Immature natural killer cell (primary cell): ENCODE measurements at places on chromosomes 6 and 20.

- no peak for DNase-seq
Measured at GRCh38 chr6:157276134-157276532, 47.2 kb downstream of the TMEM242 start.

- DNase-seq, result no peak
Measured at GRCh38 chr6:117771403-117771802, 96.1 kb downstream of the NUS1 start.

DNA sequence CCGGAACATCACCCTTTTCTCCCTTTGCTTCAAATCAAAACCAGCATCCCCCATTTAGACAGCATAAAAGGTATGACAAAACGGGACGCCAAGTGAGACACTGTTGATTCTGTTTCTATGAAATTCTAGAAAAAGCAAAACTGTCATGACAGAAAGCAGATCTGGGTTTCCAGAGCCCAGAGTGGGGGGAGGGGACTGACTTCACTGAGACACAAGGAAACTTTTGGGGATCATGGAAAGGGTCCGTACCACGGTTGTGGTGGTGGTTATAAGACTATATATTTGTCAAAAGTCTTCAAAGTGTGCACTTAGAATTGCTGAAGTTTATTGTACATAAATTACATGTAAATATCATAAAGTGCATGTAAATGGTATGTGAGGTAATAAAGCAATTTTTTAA, 82.6 kb downstream of the SLC22A3 start:
- DNase-seq, result no peak

DNA sequence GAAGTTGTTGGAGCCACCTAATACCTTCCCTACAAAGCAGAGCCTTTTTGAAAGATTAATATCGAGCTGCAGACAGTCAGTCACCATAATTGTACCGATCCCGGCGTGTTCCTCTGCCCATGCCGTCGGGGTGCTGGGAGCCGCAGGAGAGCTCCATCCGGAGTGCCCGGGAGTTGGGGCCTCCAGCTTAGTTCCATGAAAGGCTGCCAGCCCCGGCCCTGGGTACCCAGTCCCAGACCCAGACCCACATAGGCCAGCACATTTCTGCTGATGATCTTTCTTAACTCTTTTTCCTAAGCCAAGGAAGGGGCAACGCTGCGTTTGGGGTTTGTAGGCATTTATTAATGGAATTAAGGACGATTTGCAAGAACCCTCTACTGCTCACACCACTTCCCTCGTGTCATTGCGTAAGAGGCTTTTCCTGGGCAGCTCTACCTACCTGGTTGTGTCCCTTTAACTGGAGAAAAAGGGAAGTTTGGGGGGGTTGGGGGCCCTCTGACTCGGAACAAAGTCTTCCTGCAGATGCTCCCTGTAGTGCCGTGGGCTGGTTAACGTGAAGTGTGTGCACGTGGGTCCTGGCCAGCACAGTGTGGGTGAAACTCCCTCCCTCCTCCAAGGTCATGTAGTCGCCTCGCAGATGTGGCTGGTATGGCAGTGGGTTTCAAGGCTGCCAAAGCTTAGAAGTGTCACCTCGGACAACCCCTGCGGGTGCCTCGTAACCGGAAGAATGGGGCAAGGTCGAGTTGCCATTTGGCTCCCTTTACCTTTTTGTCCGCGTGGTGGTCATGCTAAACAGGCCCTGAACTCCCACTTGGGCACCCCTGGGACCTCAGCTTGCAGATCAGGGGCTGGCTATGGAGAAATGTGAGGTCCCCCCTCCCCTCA, 54.3 kb upstream of the APCDD1L start:
- no peak for DNase-seq

GRCh38 chr6:113205553-113205952, 651.6 kb upstream of the MARCKS start:
- DNase-seq, result no peak

DNA sequence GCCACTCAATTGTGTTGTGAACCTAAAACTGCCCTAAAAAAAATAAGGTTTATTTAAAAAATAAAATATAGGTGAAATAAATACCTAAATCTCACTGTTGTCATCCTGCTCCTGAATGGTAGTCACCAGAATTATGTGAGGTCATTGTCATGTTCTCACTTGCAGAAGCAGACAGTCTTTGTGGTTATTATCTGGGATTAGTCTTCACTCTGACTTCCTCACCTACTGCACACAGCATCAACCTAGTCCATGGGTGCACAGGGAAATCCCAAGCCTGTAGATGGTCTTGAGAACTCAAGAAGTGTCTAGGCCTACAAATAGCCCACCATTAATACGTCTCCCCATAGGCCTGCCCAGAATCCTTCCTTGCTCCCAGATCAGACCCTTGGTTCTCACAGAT, 97.0 kb downstream of the FOXF2 start:
- no peak for DNase-seq

- no peak for DNase-seq
Measured at GRCh38 chr6:170090561-170090960, 200.3 kb downstream of the DLL1 start.

DNA sequence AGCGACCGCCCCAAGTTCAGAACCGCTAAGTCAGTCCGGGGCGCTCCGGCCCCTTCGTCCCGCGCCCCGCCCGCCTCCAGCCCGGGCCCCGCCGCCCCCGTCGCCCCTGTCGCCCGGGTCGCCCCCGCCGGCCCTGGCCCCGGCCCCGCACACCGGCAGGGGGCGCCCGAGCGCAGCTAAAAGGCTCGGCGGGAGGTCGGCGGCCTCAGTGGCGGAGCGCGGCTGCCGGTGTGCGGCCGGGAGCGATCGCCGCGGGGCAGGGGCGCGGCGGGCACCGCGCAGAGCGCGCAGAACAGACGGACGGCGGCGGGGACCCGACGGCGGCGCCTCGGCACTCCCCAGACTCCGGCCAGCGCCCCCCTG, at the start of gene FNDC1:
TSS of gene FNDC1 (plus strand) at position 208 of the 363 bp plus-strand sequence. CDS start 197 bp downstream, outside the sequence.
- peak; percentile 35 for DNase-seq

DNA sequence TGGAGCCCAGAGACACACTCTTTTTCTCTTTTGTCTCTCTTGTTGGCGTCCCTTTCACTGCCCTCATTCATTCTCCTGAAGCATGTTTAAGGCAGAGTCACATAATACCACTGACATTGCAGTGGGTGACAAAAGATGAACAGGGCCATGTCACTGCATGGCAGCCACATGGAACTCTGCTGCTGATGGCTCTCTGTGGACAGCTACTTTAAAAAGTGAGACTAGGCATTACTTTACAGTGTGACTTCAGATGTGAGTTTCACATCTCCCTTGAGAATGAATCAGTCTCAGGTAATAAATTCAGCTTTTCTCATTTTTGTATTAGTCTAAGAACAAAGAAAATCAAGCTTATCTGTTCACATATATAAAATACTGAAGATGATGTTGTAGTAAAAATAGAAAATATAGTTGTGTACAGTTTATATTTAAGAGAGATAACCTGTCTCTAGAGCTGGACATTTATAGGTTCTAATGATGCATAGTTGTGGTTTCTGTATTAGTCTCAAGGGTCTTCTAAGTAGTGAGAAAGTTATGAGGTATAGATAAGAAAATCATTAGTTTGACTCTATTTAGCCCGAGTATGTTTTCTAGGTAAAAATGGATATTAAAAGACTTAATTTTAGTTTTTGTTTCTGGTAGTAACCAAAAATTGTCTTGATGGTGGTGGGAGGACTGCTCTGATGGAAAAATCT, 6.1 kb downstream of the MRS2 start:
- DNase-seq, result no peak

DNA sequence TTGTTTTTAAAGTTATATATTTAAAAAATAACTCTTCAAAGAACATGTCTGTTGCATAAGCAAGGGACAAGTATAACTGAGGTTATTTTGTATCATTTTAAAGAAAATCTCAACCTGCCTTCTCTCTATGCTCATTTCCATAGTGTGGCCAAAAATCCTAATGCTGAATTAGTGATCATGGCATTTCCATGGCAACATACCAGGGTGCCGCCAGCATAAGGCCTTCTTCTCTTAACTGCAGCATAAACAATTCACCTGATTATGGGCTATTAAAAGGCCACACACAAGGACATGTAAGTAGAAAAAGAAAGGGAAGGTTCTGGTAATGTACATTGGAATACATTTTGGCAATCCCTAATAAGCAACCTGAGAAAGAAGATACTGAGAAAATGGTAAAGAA, 95.1 kb upstream of the RNF217 start:
- no peak for DNase-seq

GRCh38 chr6:120556491-120556890, 777.8 kb downstream of the TBC1D32 start:
- no peak for DNase-seq

GRCh38 chr20:31675828-31676608, 38.3 kb downstream of the COX4I2 start:
- DNase-seq, result peak; percentile 70

DNA sequence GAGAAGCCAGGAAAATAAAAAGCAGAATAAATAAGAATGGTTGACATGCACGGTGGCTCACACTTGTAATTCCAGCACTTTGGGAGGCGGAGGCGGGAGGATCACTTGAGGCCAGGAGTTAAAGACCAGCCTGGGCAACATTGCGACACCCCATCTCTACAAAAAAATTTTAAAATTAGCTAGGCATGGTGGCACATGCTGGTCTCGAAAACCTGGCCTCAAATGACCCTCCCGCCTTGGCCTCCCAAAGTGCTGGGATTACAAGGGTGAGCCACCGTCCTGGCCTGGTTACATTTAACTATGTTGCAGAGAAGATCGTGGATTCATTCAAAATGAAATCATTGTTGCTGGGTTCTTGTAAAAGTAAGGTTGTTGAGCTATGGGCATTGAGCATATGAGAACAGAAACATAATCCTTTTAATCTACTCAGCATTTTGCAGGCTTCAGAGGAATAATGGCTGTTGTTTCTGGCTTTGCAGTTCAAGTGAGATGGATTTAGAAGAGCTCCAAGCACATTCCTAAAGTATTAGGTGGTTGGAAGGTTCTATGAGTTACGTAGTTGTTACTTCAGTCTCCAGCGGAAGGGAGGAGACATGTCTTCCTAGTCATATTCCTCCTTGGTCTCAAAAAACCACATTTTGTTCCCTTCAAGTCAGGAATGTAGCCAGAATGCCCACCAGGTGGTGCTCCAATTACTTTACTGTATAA, 45.6 kb upstream of the RAB23 start:
- DNase-seq, result no peak

DNA sequence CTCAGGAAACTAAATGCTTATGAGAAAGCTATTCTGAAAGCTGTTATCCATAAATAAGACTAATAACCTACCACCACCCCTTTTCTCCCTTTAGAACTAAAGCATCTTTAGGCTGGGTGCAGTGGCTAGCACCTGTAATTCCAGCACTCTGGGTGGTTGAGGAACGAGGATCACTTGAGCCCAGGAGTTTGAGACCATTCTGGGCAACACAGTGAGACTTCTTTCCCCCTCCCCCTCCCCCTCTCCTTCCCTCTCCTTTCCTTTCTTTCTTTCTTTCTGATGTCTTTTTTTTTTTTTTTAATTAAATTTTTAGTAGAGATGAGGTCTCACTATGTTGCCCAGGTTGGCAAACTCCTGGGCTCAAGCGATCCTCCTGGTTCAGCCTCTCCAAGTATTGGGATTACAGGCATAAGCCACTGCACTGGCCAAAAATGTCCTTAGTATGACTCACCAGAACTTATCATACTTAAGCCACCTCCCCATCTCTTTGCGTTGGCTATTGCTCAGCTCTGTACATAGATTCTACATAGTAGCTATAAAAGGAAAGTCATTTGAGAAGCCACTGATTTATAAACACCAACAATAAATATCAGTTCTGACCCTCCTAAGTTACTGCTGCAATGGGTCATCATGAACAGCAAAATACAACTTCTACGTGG, 54.8 kb upstream of the SPDEF start:
- no peak for DNase-seq

- DNase-seq, result no peak
Measured at GRCh38 chr6:127300411-127300810, 33.7 kb downstream of the RNF146 start.

DNA sequence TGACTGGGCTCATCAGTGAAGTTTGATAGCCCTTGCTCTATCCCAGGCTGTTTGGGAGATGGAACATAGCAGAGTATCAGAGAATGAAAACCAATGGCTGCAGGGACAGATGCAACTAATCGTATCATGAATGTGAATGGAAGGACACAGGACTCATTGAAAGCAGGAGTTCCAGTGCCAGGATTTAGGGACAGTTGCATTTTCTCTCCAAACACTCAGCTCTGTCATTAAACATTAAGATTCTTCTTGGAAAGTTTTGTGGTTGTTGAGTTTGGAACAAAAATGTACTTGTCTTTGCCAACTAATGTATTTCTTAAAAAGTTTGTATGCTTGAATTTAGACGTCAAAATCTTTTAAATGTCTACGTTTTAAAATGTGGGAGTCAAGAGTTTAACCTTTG, 31.0 kb upstream of the GSTA5 start:
- no peak for DNase-seq

- DNase-seq, result no peak
Measured at GRCh38 chr6:137657351-137657911, 163.2 kb upstream of the OLIG3 start.

DNA sequence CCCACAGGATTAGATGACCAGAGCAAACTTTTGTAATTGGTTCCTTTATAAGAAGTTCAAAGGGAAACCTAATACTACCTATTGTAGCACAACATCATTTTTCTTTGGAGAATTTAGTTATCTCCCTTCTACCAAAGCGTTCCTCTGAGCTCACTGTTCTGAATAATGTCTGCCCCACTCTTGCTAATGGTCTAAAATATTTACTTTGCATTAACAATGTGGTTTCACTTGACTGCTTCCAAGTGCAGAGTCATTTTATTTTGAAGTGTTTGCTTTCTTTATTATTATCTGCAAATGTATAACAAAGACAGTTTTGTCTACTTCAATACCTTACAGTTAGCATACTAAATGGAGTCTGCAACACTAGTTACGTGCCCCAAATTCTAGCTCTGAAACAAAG, 15.0 kb downstream of the TRAPPC3L start:
- no peak for DNase-seq

GRCh38 chr6:138500045-138500665, 861 bp upstream of the NHSL1 start:
- no peak for DNase-seq

GRCh38 chr20:53428588-53428987, 165.1 kb downstream of the ZNF217 start:
- DNase-seq, result no peak

GRCh38 chr6:140062043-140063020, 687.9 kb upstream of the CITED2 start:
- DNase-seq, result no peak

DNA sequence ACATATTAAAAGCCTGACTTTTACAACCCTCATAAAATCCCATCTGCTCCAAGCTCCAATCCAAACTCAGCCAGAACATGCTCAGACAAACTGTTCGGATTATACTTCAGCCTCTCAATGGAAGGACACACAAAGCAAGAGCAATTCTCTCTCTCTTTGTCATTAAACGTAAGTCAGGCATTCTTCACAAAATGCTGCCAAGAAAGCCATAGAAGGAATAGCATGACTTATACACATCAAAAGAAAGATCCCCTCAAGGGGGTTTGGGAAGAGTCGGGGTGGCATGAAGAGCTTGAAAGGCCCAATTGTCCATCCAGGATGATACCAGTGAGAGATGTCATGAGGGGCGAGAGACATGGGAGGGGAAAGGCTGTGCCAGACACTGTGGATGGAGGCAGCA, 268.9 kb downstream of the PREX1 start:
- DNase-seq, result no peak
